AG04449 (cell line): ENCODE measurements at places on chromosomes 6 and 20.

DNA sequence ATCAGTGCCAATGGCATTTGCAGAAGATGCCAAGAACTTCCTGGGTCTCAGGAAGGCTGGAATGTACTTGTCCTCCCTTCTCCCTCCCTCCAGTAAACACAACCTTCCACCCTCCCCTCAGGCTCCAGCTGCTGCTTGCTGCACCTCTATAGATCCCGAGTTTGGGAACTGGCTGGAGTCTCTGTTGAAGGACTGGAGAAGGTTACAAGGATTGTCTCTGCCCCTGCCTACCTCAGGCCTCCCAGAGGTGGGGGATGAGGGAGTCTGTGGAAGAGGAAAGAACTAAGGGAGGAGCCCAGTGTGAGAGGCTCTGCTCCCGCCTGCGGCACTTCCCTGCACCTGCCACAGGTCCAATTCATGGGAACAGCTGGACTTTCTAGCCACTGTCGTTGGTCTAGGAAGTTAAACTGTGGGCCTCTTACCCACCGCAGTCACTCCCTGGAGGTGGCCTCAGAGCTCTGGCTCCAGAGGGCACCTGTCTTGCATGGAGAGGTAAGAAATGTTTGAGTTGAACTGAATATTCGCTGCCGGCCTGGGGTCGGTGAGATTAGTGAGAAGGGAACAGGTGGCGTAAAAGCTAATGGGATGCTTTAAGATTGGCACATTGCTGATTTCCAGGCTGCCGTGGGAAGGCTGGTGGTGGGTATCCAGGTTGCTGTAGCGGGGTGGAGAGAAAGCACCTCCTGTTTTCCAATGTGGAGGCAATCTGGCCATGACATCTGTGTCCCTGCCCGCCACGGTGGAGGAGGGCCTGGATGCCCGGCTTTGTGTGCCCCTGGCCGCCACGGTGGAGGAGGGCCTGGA, 54.3 kb downstream of the PPP1R14C start:
- no peak for DNase-seq

DNA sequence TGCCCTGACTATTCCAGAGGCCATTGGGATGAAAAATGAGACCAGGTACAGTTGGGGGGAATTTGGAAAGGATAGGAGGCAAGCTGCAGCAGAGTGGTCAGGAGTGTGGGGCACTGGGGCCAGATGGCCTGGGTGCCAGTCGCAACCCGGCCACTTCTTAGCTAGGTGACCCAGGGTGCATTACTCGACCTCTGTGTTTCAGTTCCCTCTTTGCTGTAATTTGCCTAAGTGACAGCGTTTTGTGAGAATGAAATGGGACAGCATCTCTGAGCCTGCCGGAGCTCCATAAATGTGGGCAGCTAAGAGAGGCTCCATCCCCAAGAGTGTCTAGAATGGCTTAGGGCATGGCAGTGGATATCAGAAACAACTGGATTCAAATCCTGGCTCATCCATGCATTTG, 13.9 kb downstream of the LRFN2 start:
- DNase-seq, result no peak

GRCh38 chr20:38774167-38774566, 25.9 kb downstream of the ACTR5 start:
- no peak for DNase-seq

GRCh38 chr20:23099791-23100719, 13.9 kb upstream of the CD93 start:
- DNase-seq, result no peak

DNA sequence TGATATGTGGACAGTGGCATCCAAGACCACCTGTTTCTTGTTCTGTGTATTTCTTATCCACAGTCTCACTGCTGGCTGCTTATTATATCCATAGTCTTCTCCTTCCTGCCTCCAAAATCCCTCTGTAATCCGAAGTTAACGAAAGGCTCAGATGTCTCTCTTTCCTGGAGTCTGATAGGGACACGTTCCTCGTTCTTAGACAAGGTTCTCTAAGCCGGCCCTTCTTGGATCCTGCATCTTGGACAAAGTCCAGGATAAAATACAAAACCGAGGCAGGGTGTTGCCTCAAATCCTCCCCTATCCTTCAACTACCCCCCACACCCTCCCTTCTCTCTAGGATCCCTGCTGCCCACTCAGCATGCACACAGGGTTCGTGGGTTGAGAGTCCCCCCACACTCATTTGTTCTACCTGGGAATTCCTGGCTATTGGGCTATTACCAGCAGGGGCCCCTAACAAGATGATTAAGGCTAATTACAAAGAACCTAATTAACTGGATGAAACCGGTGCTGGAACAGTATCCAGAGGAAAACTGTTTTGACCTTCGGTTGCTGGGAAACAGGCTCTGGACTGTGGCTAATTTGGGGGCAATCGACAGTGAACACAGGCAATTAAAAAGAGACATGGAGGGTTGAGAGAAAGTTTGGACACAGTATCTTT, 32.7 kb upstream of the MRPS10 start:
- DNase-seq, result no peak

- DNase-seq, result peak; percentile 1
These were observed 118.0 kb upstream of the IRAK1BP1 start for GRCh38 chr6:78749326-78749725.

- no peak for DNase-seq
These were observed 2.9 kb downstream of the SOX12 start for GRCh38 chr20:328027-328974.
